GM04503 (cell line): ENCODE measurements at places on chromosomes 12 and 14.

- DNase-seq = no peak
These were observed 81.1 kb downstream of the EML1 start for GRCh38 chr14:99874306-99874705.

GRCh38 chr12:27766587-27766986 is 13.4 kb upstream of the KLHL42 start:
- DNase-seq = no peak

GRCh38 chr12:49482095-49483051 is 56.5 kb upstream of the KCNH3 start:
- DNase-seq = no peak

- no peak for DNase-seq
These were observed 71.1 kb upstream of the RAP1B start for GRCh38 chr12:68539615-68539952.

GRCh38 chr14:51056421-51056820 is 38.5 kb downstream of the TRIM9 start:
- DNase-seq = no peak

DNA sequence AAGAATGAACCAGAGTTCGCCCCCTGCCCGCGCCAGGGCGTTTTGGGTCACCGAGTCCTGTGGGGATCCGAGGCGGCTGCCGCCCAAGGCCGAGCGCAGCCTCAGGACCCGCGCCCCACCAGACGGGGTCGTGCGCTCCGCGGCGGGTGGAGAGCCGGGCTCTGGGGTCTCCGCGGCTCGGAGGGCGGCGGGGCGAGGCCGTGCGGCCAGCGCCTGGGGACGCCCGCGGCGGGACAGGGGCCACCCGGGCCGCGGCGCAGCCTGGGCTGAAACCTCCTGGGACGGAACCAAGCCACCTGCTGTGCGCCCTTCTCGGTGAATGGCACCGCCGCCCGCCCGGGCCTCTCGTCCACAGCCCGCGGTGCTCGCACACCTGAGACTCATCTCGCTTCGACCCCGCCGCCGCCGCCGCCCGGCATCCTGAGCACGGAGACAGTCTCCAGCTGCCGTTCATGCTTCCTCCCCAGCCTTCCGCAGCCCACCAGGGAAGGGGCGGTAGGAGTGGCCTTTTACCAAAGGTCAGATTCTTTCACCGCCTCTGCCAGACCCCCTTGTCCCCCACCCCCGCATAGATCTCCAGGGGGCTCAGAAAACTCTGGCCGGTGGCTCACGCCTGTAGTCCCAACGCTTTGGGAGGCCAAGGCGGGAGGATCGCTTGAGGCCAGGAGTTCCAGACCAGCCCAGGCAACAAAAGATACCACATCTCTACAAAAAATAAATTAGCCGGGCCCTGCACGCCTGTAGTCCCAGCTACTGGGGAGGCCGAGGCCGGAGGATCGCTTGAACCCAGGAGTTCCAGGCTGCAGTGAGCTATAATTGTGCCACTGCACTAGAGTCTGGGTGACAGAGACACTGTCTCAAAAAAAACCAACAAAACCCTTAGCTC is 901 bp downstream of the B3GNT4 start:
- DNase-seq = no peak

- no peak for DNase-seq
These were observed 123.5 kb upstream of the KITLG start for GRCh38 chr12:88703790-88704189.

GRCh38 chr12:131607658-131608447 is 103.0 kb upstream of the SFSWAP start:
- DNase-seq = no peak

- DNase-seq = peak; percentile 1
These were observed 33.7 kb downstream of the PAH start for GRCh38 chr12:102883204-102883799.

DNA sequence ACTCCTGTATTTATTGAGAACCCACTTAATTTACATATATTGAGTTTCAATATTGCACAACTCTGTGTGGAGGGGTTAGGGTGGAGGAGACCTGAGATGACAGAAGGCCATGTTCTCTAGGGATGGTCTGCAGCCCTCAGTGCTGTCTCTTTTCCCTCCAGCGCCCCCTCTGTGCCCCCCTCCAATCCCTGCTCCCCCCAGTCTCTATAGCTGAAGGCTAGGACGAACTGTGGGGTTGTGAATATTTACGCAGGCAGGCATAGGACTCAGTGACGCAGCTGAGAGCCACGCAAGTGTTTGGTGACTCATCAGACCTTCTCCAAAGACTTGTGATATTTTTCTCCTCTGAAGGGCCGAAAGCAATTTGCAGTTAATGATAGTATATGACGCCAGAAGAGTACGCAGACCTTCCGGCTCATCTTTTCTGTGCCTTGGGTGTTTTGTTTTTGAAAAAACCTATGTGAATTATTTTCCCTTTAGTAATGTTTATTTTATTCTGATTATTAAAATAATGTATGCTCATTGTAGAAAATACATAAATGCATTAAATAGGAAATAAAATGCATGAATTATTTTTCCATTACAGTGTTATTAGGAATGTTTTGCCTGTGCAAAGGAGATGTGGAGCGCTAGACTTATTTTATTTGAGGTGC is 85.3 kb downstream of the SLC25A47 start:
- no peak for DNase-seq

DNA sequence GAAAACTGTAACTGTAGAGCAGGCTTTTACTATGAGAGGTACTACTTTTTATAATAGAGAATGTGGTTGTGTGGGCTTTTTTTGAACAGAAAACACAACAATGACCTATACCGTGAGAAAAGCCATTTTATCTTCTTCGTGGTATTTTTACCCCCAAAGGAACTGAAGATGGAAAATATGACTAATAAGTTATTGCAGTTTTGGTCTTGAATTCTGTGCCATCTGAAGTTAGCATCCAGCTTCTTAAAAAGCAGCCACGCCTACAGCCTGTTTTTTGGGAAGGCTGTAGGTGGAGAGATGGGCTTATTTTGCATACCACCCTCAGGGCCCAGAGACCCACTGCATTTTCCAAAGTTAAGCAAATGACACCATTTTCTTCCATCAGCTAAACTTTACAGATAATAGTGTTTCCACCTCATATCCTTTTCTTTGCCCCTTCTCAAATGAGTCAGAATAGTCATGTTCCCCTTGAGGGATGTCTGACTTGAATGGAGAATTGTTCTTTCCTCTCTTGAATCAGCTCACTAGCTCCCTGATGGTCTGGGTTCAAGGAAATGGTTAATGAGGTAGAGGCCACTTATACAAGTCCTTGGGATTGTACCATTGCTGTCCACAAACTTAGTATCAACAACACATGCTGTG is 53.0 kb downstream of the TBC1D30 start:
- no peak for DNase-seq

GRCh38 chr12:108856428-108857157 is 790 bp downstream of the SSH1 start:
- peak; percentile 80 for DNase-seq

GRCh38 chr12:89840162-89840922 is 131.7 kb upstream of the ATP2B1 start:
- DNase-seq = no peak

- DNase-seq = no peak
These were observed 321.6 kb downstream of the ZFP36L1 start for GRCh38 chr14:68471029-68471963.

DNA sequence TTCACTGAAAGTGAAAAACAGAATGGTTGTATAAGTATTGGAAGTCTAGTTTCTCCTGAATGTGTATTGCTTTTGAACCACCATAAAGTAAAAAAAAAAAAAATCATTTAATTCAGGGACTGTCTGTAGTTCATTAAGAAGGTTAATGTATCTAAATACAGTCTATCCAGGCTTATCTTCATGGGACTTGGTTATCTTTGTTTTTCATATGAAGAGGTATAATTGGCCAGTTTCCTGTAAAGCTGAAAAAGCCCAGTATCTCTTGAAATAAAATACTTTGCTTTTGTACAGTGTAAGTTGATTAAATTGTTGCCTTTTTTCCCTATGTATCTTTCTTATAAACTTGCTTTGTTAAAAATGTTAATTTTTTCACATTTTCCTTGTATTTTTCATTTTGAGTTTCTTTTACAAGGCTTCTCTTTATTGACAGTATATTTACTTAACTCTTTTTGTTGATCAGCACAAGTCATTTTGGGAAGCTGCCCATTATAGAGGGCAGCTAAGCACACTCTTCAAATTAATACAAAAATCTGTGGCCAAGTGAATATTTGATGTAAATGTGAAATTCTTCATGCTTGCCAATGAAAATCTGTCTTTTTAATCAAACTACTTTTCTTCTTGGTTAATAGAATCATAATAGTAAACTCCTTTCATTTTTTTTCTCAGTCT is 156.0 kb downstream of the TMTC3 start:
- no peak for DNase-seq

GRCh38 chr12:57429473-57430111 is 1.3 kb downstream of the R3HDM2 start:
- DNase-seq = no peak

DNA sequence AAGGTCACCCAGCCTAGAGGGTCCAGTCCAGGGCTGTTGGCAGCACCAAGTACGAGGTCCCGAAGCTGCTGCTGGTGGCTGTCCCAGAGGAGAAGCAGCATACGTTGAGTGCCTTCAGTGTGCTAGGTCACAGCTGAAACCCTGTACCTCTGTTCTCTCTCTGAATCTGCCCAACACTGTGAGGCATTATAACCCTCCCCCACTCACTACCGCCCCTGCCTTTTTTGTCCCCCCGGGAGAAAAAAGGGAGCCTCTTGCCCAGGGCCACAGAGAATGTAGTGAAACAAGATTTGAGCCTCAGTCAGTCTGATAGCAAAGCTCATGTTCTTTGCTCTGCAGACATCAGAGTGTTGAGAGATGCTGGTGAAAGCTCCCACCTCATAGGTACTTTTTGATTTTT is 53.4 kb downstream of the PPP2R5C start:
- no peak for DNase-seq

GRCh38 chr12:107533218-107533617 is 152.4 kb upstream of the PWP1 start:
- DNase-seq = no peak

DNA sequence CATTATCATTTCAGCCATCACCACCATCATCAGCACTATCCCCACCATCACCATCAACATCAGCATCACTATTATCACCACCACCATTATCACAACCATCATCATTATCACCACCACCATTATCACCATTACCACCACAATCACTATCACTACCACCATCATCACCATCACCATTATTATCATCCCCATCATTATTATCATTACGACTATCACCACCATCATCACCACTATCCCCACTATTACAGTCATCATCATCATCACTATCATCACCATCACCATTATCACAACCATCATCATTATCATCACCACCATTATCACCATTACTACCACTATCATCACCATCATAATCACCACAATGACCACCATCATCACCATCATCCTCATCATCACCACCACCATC is 50.4 kb upstream of the CMKLR1 start:
- DNase-seq = no peak

GRCh38 chr12:124869059-124869665 is 5.5 kb upstream of the SCARB1 start:
- DNase-seq = no peak

- DNase-seq = no peak
These were observed 318.6 kb upstream of the DIO3 start for GRCh38 chr14:101242442-101243385.

DNA sequence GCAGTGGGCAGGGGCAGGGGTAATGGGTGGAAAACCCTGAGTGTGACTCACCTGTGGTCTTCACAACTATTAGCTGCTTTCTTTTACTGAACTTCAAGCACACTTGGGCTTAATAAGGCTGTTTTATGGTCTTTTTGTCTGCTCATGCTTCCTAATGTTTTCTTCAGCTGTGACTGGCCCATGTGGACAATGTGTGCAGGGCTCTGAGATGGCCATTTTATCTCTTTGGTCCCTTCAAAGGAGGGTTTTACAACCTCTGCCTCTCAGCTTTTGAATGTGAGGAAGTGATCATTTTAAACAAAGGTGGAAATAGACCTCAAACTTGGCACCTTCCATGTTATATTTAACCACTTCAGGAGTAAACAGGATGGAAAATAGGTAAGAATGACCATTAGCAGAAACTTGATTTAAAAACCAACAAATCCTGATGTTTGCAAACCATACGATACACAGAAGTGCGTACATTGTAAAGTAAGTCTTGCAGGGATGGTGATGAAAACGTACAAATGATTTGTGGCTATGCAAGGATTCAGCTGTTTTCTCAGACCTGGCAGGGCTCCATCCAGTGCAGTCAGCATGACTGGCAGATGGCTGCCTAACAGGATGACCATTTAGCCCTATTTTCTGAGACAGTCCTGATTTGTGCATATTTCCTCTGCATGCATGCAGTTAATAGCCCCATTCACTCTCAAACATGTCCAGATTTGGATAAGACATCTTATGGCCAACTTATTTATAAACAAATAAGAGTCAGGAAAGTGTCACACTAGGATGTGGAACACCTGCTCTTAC is 103.2 kb downstream of the SLC38A4 start:
- no peak for DNase-seq

GRCh38 chr12:103687253-103687652 is 100.2 kb downstream of the STAB2 start:
- no peak for DNase-seq

GRCh38 chr12:117188961-117189724 is 1.1 kb downstream of the FBXO21 start:
- DNase-seq = no peak

DNA sequence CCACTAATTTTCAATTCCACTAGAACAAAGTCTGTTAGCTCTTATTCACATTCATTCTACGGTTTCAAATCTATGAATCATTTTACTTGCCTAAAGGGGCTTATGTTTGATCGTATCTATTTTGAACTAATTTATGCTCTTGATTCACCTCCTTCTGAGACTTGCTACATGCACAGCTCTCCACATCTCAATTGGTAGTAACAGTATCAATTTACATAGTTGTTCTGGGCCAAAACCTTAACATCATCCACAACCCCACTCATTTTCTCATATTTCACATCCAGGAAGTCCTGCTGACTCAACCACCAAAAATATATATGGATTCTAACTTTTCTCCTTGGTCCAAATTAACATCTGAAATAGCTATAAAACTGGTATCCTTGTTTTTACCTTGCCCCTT is 208.6 kb downstream of the RASSF9 start:
- peak; percentile 21 for DNase-seq

- no peak for DNase-seq
These were observed 938 bp upstream of the MAX start for GRCh38 chr14:65103150-65103760.

GRCh38 chr14:51880835-51881580 is 20.6 kb downstream of the GNG2 start:
- peak; percentile 84 for DNase-seq
